ENCODE measurements at places on chromosomes 2 and 18.

DNA sequence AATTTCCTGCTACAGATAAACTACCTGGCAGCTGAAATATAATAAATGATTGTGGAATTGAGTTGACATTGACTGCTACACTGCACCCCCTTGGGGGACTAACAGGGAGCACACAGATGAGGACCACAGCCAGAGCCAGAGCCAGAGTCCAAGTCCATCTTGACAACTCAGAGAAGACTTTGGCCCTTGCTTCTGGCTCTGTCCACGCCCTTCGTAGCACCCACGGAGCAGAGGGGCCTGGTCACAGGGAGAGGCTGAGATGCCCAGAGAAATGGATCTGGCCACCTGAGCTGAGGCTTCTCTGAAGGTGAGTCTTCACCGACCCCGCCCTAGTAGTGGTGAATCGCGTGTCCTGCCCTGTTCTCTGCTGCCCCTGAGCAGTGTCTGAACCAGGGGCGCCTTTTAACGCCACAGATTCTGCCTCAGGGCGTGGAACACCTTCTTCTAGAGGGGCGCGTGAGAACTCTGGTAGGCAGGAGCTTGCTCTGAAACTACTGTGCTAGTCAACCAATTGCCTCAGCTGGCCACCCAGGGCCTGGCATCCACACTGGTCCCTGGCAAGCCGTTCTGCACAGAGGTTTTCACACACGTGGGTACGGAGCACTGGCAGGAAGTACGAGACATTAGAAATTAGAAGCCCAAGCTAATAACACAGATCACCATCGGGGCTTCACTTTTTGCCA is 35.7 kb upstream of the MAT2A start:
- no peak for DNase-seq

DNA sequence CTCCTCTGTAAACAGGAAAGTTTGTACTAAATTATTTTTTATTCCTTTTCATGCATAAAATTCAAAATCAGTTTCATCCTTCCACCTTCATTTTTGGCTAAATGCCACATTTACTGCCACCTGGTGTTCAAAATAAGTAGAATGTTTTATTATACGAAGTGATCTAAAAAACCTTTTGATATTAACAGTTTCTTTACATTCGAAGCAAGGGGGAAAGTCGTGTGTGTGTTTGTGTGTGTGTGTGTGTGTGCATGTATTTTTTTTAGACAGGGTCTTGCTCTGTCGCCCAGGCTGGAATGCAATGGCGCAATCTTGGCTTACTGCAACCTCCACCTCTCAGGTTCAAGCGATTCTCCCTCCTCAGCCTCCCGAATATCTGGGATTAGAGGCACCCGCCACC is 9.0 kb upstream of the SCN9A start:
- DNase-seq = peak; percentile 54

DNA sequence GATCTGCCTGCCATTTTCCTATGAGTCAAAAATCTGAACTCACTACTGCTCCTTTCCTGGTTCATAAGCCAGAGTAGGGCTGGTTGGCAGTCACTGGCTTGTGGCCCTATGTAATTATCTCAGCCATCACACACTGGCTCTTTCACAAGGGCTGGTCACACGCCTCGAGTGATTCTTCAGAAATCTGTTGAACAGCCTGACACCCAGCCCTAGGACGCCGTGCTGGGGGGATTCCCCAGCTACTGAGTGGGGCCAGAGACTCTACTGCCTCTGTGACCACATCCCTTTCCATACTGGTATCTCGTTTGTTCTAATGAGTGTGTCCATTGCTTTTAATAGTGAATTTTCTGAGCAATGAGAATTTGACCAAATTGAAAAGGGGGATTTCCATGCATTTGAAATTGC is 45.8 kb upstream of the RBM44 start:
- peak; percentile 86 for DNase-seq

- no peak for DNase-seq
These were observed 261.9 kb downstream of the TCF4 start for GRCh38 chr18:55326134-55326533.

- no peak for DNase-seq
These were observed 65.8 kb upstream of the IGFBP5 start for GRCh38 chr2:216761133-216761532.

DNA sequence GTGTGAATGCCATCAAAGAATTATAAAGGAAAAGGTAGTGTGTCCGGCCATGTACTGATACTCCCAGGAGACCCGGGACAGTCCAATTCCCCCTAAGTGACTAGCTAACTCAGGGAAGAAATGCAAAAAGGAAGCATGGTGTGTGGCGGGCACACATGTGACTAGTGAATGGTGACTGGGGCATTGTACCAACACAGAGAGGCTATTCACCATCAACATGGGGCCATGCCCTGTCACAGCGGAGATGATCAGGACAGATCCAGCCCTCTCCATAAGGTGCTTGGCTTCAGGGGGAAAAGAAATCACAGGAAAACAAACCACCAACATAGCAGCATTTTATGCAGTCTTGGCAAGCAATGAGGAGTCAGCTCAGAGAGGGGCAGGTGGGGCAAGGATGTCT is 34.3 kb downstream of the FAM168B start:
- no peak for DNase-seq

DNA sequence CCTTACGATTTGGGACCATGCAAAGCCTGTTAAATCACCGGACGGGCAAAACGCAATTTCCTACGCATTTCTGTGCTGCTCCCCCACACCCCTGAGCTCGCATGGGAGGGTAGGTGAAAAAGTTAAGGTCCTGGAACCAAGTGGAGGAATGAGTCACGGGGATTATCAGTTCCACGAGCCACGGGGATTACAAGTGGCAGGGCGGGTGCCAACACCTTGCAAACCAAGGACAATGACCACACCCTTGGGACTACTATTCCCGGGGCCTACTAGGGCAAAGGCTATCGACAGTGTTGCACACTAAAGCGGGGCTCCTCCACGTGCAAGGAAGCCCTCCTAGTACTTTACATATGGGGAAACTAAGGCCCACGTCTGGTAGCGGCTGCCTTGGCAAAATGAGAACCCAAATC is 447 bp downstream of the RETSAT start:
- DNase-seq = no peak

GRCh38 chr2:71536226-71536671 is 82.9 kb downstream of the DYSF start:
- no peak for DNase-seq

- DNase-seq = peak; percentile 67
These were observed 627 bp upstream of the CRACDL start for GRCh38 chr2:98936353-98937351.

GRCh38 chr2:190607014-190607597 is 41.8 kb upstream of the NAB1 start:
- no peak for DNase-seq

GRCh38 chr2:56025469-56026193 is 102.0 kb upstream of the EFEMP1 start:
- no peak for DNase-seq

Data from suppressor macrophage treated with lipopolysaccharide for 4 hours (primary cell).